Cardiac fibroblast (primary cell): ENCODE measurements at places on chromosomes 5 and 9.

DNA sequence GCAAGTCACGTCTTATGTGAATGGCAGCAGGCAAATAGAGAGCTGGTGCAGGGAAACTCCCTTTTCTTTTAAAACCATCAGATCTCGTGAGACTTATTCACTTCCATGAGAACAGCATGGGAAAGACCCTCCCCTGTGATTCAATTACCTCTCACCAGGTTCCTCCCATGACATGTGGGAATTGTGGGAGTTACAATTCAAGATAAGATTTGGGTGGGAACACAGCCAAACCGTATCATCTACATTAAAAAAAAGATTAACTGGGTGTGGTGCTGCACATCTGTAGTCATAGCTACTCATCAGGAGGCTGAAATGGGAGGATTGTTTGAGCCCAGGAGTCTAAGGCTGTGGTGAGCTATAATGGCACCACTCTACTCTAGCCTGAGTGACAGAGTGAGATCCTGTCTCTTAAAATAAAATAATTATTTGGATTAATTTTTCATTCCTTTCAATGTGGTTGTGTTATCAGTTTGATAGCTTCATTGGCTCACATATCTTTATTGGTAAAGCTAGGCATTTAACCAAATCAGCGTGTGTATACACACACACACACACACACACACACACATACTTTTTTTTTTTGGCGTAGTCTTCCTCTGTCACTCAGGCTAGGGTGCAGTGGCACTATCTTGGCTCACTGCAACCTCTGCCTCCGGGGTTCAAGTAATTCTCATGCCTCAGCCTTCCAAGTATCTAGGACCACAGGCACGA lies 21.8 kb downstream of the DENND4C start:
- DNase-seq: no peak

GRCh38 chr5:142881076-142881783 lies 111.1 kb downstream of the ARHGAP26 start:
- DNase-seq: peak; percentile 88

DNA sequence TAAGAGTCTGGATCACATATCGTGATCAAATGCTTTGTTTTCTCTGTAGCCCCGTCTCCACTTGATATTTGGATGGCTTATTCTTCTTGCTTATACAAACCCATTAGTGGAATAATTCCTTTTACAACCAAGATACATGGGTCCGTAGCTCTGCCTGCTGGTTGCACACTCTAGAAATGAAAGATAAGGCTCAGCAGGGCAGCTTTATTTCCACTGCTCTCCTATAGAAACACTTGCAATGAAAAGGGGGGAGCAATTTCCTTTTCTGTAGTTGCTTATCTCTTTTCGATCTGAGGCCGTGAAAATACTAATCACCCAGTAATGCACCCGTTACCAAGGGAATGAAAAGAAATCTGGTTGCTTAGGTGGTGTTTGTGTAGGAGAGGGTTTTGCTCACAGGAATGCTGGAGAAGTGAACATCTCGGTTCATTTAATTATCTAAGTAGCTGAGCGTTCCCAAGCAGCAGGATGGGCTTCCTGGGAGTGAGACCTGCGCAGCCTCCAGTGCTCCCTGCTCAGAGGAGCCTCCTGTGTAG lies 131.7 kb downstream of the ADAMTS16 start:
- DNase-seq: peak; percentile 10

GRCh38 chr5:14048434-14048833 lies 94.7 kb upstream of the TRIO start:
- peak; percentile 17 for DNase-seq

- DNase-seq: peak; percentile 13
Measured at GRCh38 chr9:27292659-27293405, 4.1 kb downstream of the EQTN start.

DNA sequence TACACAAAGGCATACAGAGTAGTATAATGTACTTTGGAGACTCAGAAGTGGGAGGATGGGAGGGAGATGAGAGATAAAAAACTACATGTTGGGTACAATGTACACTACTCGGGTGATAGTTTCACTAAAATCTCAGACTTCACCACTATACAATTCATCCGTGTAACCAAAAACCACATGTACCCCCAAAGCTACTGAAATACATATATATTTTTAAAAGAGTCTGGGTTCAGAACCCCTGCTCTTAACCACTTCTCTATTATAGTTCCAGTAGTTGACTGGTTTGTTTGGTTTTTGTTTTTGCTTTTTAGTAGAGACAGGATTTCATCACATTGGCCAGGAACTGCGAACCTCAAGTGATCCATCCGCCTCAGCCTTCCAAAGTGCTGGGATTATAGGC lies 22.6 kb downstream of the SGTB start:
- no peak for DNase-seq

DNA sequence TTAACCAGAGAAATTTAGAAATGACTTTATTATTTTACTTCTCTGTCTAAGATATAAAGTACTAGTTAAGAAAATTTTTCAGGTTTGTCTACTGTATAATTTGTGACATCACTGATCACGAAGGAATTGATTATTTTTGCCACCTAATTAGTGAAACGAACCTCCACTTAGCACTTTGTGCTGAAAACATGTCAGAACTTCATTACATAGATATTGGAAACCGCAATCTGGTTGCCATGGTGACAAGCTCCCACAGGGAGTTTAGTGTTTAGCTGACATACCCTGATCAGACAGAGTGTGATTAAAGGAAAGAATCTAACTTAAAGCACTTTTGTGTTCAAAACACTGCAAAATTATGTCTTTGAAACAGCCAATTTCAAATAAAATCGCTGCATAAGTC lies 668.4 kb upstream of the CCNG1 start:
- DNase-seq: no peak
